ENCODE measurements at places on chromosomes 12 and 14.
A peak's percentile ranks its signal among the peaks of the same experiment; 100 is the strongest.

- no peak for DNase-seq
Observed at GRCh38 chr14:31387091-31387490, 33.3 kb downstream of the HEATR5A start.

GRCh38 chr14:24368562-24369252 is 723 bp downstream of the NFATC4 start:
- peak; percentile 15 for DNase-seq

- DNase-seq, result no peak
Observed at GRCh38 chr12:46210873-46211439, 57.9 kb downstream of the SLC38A1 start.

- DNase-seq, result no peak
Observed at GRCh38 chr14:72613231-72613974, 280.5 kb downstream of the DPF3 start.

- no peak for DNase-seq
Observed at GRCh38 chr14:55410876-55411275, 754 bp downstream of the ATG14 start.

GRCh38 chr12:62045211-62045610 is 215.0 kb upstream of the USP15 start:
- no peak for DNase-seq

DNA sequence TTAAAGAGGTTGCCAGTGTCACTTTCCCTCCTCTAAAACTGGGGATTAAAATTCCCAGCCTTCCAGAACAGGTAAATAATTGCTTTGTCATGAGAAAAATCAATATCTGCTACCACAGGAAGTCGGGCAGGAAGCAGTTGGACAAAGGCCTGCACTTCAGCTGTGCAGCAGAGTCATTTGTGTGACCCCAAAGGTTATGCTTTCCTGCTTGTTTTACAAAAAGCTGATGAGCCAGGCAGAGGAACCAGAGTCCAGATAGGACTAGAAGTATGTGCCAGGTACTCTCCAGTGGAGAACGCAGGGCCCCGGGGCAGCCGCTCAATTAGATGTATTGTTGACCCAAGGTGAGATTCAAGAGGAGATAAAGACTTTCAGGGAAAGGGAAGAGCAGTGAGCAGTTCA is 117.1 kb upstream of the FRMD6 start:
- no peak for DNase-seq

DNA sequence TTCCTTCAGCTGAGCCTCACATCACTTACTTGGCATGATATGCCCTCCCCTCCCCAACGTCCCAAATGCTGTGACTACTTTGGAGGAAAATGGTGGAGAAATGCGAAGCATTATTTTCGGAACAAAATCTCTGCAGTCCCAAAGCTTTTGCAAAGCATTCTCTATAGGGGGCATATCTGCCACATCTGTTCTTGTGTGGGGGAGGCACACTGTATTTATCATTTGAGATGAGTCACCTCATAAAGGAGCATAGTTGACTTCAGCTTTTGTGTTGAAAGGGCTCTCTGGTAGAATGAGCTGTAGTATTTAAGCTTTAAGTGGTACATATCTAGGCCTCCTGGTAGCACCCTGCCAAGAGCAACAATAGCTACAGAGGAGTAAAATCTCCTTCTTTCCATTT is 447.5 kb downstream of the ADAMTS20 start:
- no peak for DNase-seq

- DNase-seq, result no peak
Observed at GRCh38 chr14:35420036-35420811, 15.7 kb upstream of the NFKBIA start.

DNA sequence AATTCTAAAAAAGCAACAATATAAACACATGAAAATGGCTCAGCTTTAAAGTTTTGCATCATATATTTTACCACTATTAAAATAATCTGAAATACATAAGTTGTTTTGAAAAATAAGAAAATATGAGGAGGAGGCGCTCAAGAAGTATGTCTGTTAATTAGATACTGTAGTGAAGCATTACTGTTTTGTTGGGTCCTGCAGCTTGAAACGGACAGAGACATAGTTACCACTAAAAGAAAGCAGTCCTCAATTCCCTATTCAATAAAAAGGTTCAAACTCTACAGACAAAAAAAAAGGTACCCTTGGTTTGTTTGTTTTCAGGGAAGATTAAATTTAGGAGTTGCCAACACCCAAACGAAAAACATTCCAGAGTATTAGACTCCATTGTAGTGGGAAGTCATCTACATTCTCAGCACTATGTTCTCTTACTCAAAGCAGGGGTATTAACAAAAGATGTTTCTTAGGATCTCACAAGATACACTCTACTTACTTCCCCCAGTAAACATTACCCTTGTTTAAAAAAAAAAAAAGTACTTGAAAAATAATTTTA is 3.0 kb downstream of the PAWR start:
- no peak for DNase-seq

- DNase-seq, result no peak
Observed at GRCh38 chr12:78181544-78182162, 351.0 kb downstream of the NAV3 start.

- no peak for DNase-seq
Observed at GRCh38 chr12:82082501-82082900, 275.7 kb downstream of the CCDC59 start.

DNA sequence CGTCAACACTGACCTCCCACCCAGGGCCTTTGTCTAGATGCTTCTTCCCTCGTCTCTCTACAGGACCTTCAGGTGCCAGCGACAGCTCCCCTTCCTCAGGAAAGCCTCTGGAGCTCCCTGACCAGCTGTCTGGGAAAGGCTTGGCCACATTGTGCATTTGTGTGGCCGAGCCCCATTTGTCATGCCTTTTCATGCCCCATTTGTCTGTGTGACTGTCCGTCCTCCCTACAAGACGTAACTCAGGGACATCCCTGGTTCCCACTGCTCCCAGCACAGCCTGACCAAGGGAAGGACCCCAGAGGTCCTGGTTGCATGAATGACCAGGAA is 23.8 kb downstream of the ZFYVE21 start:
- no peak for DNase-seq

DNA sequence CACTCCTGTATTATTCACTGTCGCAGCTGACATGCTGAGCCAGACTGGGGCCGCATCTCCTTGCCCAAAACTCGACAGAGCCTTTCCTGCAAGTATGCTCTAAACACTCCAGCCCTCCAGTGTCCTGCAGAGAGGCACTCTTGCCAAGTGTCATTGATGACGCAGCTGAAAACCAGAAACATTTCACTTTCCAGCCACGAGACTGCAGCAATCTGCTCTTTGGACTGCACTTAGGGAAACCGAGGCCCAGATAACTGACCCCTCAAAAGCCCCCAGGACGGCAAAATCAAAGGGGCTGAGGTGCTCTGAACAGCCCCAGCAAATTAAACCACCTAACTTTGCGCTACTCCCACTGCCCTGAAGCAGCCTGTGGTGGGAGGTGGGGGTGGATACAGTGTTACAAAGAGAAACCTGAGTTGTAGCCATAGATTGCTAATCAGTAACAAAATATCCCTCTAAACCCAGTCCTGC is 2.6 kb downstream of the CCDC85C start:
- no peak for DNase-seq

- no peak for DNase-seq
Observed at GRCh38 chr14:103886304-103887169, 39.2 kb upstream of the PPP1R13B start.

DNA sequence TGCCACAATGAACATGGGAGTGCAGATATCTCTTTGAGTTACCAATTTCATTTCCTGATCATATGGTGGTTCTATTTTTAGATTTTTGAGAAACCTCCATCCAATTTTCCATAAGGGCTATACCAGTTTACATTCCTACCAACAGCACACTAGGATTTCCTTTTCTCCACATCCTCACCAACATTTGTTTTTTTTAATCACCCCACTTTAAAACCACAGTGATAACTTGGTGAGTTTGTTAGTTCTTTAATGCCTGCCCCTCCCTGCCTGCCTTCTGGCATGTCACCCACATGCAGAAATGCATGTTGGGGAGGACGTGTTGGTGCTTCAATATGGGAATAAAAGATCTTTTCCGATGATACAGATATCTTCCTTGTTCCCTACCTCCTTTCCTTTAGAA is 167.9 kb downstream of the CAND1 start:
- no peak for DNase-seq

DNA sequence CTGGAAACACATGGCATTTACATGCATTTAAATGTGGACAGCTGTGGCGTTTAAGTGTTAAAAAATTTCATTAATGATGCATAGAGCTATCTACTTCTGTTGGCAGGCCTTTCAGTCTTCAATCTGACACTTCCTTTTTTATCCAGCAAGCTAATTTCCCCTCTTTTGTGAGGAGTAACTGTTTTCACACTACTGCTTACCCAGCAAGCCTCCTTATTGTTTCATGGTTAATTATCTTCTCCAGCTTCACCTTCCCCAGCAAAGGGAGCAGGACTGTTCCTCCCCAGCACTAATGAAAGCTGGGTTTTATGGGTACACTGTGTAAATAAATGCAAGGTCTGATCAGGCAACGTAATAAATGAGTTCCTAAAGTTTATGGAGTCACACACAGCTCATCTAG is 129.4 kb upstream of the NPAS3 start:
- DNase-seq, result no peak

GRCh38 chr12:22361785-22362184 is 27.3 kb upstream of the ST8SIA1 start:
- no peak for DNase-seq

DNA sequence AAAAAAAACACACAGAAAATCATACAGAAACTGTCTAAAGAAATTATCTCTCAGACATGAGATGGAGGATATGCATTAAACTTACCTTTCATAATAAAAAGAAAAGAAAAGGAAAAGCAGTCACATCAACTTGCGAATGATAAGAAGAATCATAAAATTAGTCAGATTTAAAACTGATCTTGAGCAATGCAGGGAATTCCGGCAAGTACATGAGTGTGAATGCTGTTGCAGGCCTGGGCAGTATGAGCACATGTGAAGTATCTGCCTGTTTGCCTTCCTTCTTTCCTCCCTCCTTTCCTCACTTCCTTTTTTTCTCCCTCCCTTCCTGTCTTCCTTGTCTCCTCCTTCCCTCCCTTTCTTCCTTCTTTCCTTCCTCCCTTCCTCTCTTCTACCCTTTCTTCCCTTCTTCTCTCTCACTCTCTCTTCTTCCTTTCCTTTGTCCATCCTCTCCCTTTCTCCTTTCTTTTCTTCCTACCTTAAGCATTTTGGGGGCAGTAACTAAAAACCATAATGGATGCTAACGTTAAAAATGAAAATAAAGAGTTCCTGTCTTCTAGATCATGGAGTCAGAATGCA is 38.5 kb upstream of the SLC6A15 start:
- no peak for DNase-seq

DNA sequence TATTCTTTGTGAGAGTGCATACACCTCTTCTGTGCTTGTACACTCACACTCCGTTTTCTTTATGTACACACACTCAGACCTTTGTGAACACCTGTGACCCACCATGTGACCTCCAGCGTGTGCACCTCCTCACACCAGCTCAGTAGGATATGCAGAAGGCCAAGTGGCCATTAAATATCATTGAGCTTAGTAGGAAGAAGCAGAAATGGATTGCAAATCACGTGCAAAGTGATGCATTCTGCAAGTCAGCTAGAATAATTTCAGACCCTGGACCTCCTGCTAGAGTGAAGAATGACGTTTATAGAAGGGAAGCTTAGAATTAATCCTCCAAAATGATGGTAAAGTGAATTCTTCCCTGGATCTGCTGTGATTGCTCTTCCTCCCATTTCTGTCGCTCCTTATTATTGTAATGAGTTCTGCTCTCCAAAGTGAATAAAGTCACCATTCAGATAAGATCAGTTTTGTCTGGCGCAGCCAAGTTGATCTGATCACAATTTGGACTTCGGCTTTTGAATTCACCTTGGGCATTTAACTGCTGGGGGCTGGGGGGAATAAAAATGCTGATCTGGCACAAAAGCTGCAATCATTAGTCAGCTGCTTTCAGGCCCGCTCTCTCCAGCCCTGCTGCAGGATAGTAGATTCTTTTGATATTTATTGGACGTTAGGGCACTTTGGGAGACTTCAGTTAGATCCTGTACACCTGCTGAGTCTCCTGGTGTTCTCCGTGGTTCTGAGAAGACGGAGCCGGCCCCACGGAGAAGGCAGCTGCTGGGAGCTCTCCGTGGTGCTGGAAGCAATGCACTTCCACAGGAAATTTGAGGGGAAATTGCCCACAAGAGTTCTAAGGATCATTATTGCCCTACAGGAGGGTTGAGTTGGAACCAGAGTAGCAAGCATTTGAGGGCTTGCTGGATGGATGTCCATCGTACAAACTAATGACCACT is 12.4 kb upstream of the NRXN3 start:
- DNase-seq, result no peak

DNA sequence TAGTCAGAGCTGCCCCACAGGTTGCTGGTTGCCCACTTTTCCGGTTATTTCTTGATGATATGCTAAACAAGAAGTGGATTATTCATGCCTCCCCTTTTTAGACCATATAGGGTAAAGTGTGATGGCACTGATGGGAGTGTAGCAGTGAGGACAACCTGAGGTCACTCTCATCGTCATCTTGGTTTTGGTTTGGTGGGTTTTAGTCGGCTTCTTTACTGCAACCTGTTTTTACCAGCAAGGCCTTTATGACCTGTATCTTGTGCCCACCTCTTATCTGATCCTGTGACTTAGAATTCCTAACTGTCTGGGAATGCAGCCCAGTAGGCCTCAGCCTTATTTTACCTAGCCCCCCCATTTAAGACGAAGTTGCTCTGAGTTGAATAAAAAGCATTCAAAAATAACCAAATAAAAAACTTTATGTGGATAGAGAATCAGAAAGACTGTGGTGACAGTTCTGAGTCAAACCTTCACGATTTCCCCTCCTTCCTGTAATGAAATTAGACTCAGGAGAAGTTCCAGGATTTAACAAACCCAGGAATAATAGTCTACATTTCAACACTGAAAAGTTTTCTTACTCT is 144.2 kb downstream of the PAWR start:
- no peak for DNase-seq

GRCh38 chr12:71756054-71756690 is 1.5 kb downstream of the RAB21 start:
- DNase-seq, result peak; percentile 4

- no peak for DNase-seq
Observed at GRCh38 chr14:96204151-96205058, at the start of gene BDKRB2. Gene BDKRB2 (plus strand): TSS chr14:96204839. CDS start chr14:96237108, 32,269 bp downstream.

GRCh38 chr14:31106768-31107167 is 80.6 kb upstream of the STRN3 start:
- DNase-seq, result no peak

- DNase-seq, result peak; percentile 19
Observed at GRCh38 chr12:5022465-5023061, 21.1 kb upstream of the KCNA5 start.

- no peak for DNase-seq
Observed at GRCh38 chr14:64114166-64114565, 180.0 kb downstream of the ESR2 start.

GRCh38 chr14:63277591-63278183 is 41.0 kb downstream of the GPHB5 start:
- DNase-seq, result no peak

- DNase-seq, result no peak
Observed at GRCh38 chr12:1890119-1890703, 28.2 kb downstream of the CACNA2D4 start.

- no peak for DNase-seq
Observed at GRCh38 chr14:80150301-80150700, 61.0 kb downstream of the DIO2 start.

DNA sequence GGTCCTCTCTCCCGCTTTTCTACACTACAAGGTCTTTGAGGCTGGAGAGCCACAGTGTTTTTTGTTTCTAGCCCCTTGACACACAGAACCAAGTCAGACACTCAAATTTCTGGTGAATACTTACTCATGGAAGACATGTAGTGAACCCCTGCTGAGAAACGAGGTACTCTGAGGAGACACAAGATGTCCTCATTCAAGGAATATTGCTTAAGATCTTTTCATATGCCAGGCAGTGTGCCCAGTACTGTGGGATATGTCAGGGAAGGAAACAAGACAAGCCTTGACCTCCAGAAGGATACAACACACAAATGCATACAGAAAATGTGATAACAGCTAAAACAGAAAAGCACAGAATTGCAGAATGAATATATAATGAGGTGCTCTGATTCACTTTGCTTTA is 75.9 kb downstream of the TMTC1 start:
- no peak for DNase-seq

All from CD8-positive, alpha-beta T cell (primary cell).